ENCODE measurements at places on chromosomes 2 and 18.

GRCh38 chr2:148966438-148966758 is 72.1 kb upstream of the LYPD6B start:
- DNase-seq = no peak

- DNase-seq = no peak
These were observed 43.9 kb upstream of the TACR1 start for GRCh38 chr2:75243219-75243618.

DNA sequence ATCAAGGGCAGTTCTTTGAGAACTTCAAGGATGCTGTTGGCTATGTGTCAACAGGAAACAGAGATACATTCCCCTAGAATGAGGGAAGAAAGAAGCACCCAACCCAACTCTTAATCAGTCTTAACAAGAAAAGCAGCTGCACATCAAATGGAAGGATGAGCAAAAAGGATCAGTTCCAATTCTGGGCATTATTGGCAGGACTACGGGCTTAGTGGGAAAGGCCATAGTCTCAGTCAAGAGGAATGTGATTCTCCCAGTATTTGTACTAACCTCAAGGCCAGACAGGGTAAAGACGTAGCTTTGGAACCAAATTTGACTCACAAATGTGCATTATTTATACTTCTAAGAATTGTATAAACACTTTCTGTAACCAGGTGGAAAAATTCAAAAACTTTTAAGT is 18.2 kb downstream of the BMP10 start:
- DNase-seq = no peak

DNA sequence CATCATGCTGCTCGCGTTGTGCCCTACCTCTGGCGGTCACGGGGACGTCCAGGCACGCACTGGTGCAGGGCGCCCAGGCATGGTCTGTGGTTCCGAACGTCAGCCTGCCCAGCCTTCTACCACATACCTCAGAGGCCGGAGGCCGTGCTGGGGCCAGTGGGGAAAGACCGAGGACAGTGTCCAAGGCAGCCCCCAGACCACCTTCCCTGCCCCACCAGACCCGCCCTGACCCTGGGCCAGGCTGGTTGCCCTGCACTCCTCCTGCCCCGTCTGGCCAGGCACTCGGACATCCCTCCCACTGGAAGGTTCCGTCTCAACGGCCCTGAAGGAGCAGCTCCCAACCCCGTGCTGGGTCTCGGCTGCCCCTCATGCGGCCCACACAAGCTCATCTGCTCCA is 32.8 kb downstream of the SLC66A2 start:
- no peak for DNase-seq

DNA sequence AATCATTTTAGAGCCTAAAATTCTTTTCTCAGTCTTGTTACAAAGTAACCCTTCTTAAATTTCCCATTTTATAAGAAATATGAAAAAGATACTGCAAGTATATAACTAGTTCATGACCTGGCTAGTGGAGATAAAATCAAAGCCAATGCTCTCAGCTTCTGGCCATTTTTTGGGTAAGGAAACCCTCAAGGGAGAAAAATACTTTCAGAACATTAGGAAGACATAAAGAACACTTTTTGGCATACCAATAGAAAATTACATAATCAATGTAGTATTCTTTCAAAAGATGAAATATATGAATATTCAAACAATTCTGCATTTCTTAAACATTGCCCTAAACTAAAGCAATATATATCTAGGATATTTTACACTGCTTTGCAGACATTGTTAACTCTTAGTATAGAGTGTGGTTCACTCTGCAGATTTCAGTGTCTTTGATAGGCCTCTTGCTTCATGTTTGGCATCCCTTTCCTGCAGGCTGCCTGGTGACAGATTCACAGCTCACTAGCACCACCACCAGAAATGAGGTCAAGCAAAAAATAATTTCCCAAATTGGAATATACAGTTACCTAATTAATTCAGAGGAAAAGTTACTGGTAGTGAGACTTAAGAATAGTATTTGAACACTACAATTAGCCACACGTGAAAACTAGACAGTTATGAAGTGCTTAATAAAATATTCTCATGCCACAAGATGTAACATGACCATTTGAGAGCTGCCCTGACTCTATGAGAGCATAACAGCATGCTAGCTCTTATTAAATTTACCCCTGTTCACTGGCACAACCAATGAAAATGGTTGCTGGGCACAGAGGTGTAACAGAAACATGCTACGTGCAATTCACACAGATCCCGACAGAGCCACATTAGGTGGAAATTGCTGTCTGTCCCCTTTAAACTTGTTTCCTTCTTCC is 36.0 kb downstream of the PAIP2B start:
- peak; percentile 78 for DNase-seq

- no peak for DNase-seq
These were observed 271.1 kb downstream of the GALR1 start for GRCh38 chr18:77520767-77521166.

All from cerebellar cortex (tissue), 1 donor.